ENCODE measurements at places on chromosomes 6 and 20.

- DNase-seq: no peak
Observed at GRCh38 chr6:15359335-15359862, 113.5 kb downstream of the JARID2 start.

DNA sequence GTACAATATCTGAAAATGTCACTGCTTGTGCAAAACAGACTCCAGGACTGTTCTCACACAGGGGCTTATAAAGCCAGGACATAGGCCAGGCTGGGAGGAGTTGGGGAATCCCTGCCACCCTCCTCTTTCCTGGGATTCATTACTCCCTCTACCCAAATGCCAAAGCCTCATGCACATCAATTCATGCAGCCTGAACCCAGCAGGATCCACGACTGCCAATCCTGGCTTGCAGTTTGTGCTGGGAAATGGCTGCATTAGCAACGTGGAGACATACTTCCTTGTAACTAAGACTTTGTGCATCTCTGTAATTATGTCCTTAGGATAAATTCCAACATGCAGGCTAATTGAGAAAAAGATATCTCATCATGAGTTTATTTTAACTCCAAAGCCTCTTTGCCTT lies 143.8 kb downstream of the SYCP2 start:
- DNase-seq: no peak

DNA sequence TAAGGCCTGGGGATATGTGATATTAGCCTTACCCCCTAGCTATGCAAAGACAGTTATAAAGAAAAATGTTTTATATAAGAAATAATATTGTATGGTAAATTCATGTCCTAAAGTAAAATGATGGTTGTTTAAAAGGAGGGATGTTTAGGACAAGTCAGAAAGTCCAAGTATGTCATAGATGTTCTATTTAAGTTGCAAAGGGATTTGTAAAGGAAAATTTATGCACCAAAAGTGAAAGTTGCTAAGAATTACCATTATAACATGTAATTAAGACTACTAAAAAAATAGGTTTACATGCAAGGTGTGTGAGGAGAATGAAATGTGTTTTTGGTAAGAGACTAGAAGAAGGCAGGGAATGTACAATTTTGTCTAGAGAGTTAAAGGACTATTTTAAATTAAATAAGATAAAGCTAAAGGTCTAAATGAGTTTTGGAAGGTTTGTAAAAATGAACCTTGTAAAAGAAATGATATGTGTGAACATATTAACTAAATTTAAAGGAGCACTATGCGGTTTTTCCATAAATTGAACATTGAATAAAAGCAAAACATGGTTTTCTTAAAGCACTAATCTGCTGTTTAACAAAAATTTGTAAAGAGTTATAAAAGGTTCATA lies 22.7 kb upstream of the GOPC start:
- no peak for DNase-seq

- no peak for DNase-seq
Observed at GRCh38 chr6:137290601-137291261, 71.5 kb upstream of the IFNGR1 start.

- no peak for DNase-seq
Observed at GRCh38 chr6:112343977-112344376, 3.2 kb upstream of the RFPL4B start.

- no peak for DNase-seq
Observed at GRCh38 chr6:77620278-77620882, 32.5 kb upstream of the MEI4 start.

DNA sequence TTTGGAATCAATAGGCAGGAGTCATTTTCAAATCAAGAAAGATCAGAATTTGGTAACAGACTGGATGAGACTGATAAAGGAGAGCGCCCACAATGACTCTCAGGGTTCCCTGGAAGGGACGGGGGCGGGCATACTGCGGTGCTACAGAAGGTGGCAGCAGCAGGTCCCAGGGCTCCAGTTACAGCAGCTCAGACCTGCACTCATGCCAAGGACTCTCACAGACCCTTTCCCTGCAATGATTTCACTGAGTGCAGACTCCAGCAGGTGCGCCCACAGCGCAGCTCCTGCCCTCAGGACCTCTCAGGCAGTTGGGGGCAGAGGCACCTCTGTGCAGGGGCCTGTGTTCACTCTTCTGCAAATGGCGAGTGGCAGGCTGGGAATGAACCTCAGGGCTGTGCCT lies 359.8 kb downstream of the ZFAND3 start:
- no peak for DNase-seq

GRCh38 chr6:109840796-109841195 lies 137.3 kb upstream of the GPR6 start:
- no peak for DNase-seq

DNA sequence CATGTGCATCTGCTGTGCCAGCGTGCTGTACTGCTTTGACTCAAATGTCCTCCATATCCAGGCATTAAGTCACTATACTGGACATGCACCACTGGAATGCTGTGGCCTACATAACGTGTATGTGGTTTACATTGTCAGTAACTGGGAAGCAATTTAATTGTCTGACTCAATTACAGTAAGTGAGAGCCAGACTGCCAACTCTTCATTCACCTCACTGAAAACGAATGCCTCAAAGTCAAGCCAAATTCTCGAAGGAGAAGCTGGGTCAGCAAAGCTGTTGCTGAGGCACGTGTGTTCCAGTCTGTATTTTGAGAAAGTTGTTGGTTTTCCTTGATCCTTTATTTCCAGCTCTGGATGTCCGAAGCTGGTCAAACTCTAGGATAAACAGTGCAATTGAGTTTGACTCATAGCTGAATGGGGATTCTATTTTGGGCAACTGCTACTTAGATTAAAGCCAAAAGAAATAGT lies 534.3 kb downstream of the COL12A1 start:
- no peak for DNase-seq

DNA sequence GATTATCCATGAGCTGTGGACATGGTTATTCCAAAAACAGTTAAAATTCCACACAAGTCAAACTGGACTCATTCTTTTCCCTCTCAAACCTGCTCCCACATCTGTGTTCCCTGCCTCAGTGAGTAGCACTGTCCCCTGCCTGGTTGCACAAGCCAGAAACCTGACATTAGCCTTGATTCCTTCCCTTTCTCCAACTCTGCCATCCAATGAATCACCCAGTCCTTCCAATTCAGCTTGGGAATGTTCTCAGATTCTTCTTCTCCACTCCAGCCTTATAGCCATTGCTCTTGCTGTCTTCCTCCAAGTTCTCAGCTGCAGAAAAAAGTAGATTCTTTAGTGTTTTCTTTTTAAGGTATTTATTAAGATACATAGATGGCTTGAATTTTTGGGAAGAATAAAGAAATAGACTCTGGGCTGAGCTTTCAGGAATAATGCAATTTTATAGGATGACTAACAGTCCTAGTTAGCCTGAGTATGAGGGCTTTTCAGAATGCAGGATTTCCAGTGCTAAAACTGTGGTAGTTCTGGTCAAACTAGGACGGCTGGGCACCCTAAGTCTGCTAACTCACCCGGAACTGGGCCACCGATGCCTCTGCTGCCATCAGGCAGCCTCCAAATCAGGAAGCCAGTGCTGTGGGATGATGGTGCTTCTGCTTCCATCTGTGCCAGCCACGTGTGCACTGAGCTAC lies 18.2 kb upstream of the SASH1 start:
- DNase-seq: no peak

DNA sequence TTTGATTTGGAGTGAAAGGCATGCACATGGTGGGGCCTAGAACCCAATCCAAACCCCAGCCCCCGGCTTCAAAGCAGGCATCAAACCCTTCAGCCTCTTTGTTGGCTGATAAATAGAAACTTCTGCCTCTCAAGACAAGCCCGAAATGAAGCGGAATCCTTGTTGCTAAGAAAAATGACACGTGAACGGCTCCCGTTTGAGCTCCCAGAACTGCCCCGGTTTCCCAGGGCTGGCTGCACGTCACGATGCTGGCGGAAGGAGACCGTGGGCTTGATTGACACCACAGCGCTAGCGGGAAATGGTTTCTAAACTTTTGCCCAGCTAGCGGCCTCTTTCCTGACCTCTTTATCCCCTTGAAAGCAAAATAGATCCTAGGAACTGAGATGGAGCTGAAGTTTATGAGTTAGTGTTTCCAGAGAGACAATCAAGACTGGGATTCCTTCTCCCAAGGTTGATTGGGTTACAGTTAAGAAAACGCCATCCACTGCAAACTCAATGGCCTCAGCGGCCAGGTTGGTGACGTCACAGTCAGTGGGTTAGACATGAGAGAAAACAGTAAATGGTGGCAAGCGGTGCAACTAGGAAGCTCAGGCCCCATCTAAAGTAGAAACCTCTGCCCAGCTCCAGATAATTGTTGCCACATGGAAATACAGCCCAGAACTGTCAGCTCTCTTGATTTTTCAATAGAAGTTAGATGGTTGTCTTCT lies 117.0 kb downstream of the ANKRD60 start:
- DNase-seq: no peak

- no peak for DNase-seq
Observed at GRCh38 chr6:18545726-18546125, 158.6 kb downstream of the RNF144B start.

DNA sequence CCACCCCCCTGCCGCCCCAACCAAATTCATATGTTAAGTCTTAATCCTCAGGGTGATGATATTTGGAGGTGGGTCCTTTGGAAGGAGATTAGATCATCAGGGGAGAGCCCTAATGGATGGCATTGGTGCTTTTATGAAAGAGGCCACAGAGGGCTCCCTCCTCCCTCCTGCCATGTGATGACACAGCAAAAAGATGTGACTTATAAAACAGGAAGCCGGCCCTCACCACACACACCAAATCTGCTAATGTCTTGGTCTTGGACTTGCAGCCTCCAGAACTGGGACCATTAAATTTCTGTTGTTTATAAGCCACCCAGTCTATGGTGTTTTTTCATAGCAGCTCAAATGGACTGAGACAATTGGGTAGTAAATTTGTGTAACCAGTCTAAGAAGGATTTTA lies 176.3 kb downstream of the ADGRG6 start:
- no peak for DNase-seq

DNA sequence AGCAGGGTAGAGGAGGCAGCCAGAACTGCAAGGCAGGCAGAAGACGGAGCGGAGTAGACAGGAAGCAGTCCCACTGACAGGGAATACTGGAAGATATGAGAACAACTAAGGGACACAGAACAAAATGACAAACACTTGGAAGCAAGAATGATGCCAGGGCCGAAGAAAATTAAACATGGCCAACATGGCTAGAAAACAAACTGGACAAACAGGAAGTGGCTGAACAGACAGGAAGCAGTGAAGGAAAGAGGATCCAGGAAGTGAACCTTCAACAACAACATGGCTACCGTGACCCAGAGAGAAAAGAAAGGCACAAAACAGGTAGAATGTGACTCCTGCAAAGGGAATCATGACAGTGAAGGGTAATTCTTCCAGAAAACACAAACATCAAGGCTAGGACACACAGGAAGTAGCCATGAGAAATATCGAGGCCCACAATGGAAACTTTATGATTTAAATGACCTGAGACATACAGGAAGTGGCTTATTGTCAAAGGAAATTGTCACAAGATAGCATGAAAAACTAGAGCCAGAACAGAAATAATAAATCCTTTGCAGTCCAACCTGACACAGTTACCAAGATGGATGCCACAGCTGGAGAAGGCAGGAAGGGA lies 9.1 kb downstream of the COL11A2 start:
- DNase-seq: no peak

GRCh38 chr6:145025488-145025887 lies 709.8 kb downstream of the EPM2A start:
- DNase-seq: no peak

- no peak for DNase-seq
Observed at GRCh38 chr6:150775415-150776203, 89.9 kb upstream of the MTHFD1L start.

DNA sequence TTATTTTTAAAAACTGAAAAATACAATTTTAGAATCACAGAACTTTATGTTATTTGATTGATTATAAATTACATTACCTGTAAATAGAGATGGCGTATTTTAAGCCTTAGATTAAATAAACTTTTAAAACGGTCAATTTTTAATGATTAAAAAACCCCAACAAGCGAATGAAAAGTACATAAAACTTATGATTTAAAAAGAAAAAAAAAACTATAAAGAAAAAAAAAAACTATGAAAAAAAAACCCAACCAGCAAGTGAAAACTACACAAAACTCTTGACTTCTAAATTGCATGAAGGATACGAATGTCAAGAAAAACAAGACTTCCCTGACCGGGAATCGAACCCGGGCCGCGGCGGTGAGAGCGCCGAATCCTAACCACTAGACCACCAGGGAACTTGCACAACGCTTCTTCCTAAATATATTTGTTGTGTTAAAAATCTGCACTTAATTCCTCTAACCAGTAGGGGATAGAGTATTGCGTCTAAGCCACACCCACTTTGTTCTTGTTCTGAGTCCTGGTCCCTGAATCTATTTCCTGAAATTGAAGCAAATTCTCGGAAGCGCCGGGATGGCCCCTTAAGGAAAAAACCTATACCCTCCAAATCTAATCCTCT lies 10.7 kb upstream of the NCOA7 start:
- DNase-seq: peak; percentile 95

DNA sequence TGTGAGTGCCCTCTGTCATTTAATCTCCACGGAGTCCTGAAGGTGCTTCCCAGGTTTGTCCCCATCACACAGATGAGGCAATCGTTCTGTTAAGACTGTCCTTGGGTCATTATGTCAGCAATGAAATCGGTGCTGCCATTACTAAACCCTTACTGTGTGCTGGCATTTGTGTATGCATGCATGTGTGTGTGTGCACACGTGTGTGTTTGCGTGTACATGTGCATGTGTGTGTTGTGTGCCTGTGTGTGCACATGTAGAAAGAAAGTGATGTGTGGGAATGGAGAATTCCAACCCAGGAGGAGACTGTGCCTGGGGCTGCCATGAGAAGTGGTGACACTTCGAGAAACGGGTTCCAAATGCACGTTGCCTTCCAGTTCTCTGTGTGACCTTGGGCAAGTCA lies 110.3 kb downstream of the CDH26 start:
- no peak for DNase-seq

- no peak for DNase-seq
Observed at GRCh38 chr20:22836211-22836610, 198.9 kb upstream of the SSTR4 start.

DNA sequence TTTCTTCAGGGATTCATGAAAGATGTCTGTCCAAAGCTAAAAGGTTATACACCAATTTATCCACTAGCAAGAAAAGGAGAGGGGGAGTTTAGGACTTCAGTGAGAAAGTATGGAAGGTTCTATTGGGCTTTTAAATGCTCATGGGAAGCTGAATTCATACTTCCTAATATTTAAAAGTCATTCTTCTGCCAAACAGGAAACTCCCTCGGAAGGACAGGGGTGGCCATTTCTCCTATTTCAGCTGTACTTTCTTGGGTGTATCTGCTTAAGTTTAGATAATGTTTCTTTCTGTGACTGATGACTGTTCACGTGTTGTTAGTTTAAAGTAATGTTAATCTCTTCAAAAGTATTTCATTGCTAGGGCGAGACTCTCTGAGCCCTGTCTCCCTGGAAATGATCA lies 80.5 kb upstream of the IFNGR1 start:
- no peak for DNase-seq

- DNase-seq: no peak
Observed at GRCh38 chr6:98395610-98396166, 438.7 kb upstream of the POU3F2 start.

DNA sequence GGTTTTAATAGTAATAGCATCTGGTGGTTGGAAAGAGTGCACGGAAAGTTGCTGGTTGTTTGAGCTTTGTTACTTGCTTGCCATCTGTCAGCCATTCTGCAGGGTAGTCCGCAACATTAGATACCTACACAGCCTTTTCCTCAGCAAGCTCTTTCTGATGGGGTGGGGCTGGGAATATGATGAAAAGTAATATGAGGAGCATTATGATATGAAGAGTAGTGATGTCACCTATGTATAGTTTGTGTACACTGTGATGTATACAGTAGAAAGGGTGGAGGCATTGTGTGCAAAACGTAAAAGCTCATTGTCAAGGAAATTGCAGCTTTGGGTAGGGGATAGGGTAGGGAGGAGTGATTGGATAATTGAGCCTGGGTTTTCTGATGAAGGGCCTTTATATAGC lies 16.1 kb downstream of the SCAF8 start:
- DNase-seq: no peak

GRCh38 chr6:118146584-118146983 lies 239.5 kb downstream of the SLC35F1 start:
- no peak for DNase-seq

All from urinary bladder (tissue), 4 donors.